ENCODE measurements at places on chromosomes 12 and 14. TPM values are rescaled to one million over a fixed set of nuclear protein-coding genes. Genes with fewer than 3 reads are reported as not detected.

SLC17A8 gene
- polyA plus RNA-seq, result 17.4 TPM

PGF gene
- 8.1 TPM for polyA plus RNA-seq

LTB4R2 gene
- polyA plus RNA-seq, result 2.5 TPM

DPPA3 gene
- not detected for polyA plus RNA-seq

NPFF gene
- polyA plus RNA-seq, result 5.9 TPM

DNA sequence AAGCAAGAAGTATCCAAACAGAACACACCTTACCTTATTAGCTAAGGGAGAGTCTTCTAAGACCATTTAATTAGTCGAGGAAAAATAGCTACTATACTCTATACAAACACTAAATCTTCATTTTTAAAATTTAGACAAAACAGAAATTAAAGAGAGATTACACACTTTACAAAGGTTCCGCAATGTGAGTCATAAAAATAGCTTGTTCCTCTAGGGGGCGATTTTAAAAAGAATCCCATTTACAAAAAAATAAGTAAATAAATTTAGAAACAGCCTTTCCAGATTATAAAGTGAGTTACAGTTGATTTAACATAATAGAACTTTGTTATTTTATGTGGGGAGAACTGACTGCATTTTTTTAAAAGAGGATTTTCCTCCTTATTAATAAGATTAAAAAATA, 201.6 kb downstream of the PAX9 start:
- no peak for DNase-seq

DNA sequence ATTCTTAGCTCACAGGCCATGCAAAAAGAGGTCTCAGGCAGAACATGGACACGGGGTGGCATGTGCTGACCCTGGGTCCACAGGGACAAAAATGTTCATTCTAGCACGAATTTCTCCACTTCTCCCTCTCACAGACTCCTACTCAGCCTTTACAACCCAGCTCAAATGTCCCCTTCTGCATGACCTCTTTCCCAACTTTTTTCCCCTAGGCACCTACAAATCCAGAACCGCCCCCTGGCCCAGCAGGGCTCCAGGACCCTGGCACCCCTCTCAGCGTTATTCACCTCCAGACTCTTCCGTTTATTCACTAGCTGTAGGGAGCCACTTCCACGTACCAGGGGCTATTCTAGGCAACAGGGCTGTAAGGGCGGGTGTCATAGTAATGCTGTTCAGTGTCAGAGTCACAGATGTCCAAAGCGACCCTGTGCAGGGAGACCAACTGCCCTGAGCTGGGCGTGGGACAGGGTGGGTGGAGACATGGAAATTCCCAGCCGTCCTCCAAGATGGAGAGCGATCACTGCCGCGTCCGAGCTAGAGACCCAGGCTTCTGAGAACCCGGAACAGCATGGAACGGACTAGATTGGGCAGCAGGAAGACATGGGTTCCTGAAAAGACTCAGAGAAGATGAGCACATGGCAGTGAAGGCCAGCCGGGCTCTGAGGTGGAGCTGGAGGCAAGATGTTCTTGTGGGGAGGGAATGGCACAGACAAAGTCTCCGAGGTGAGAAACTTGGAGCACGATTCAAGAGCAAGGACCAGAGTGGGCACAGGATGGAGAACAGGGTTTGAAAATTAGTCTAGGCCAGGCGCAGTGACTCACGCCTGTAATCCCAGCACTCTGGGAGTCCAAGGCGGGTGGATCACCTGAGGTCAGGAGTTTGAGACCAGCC, 274.9 kb upstream of the RTL1 start:
- no peak for DNase-seq

DNA sequence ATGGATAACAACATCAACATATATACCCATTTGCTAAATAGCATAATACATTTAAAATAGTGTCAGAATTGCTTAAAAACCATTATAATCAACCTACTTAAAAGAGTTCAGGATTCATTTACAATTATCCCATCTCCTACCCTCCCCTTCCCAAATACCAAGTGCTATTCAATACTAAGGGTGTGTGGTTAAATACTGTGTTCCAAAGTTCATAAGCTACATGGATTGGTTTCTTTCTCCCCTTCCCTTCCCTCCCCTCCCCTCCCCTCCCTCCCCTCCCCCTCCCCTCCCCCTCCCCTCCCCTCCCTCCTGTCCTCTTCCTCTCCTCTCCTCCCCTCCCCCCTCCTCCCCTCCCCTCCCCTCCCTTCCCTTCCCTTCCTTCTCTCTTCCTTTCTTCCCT, 97.0 kb upstream of the NPAS3 start:
- DNase-seq, result no peak

- DNase-seq, result no peak
Measured at GRCh38 chr14:91780452-91780851, 48.6 kb upstream of the CATSPERB start.

- DNase-seq, result no peak
Measured at GRCh38 chr14:84465880-84466279, 1064.1 kb upstream of the FLRT2 start.

DNA sequence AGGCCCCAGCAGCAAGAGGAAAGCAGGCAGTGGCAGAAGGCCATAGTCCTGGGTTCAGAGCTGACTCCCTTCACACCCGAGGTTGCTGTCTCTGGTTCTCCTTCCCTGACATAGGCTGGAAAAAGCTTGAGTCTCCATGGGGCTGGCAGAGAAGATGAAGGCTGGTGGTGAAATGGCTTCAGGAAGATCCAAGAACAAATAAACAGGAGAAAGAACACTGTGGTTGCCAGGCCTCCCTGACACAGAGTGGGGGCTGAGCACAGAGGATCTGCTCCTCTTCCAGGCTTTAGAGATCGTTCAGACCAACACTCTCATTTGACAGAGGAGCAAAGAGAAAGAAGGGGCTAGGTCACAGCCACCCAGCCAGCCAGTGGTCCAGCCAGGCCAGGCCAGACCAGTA, 14.3 kb downstream of the HDAC7 start:
- no peak for DNase-seq

GRCh38 chr14:96198430-96199130, 6.1 kb upstream of the BDKRB2 start:
- DNase-seq, result no peak

- no peak for DNase-seq
Measured at GRCh38 chr14:31229638-31230572, 22.3 kb upstream of the HECTD1 start.

- no peak for DNase-seq
Measured at GRCh38 chr12:11730299-11731041, 81.0 kb downstream of the ETV6 start.

- no peak for DNase-seq
Measured at GRCh38 chr12:4771172-4771959, 51.2 kb downstream of the GALNT8 start.

- DNase-seq, result no peak
Measured at GRCh38 chr12:57872362-57872761, 25.8 kb upstream of the CTDSP2 start.

DNA sequence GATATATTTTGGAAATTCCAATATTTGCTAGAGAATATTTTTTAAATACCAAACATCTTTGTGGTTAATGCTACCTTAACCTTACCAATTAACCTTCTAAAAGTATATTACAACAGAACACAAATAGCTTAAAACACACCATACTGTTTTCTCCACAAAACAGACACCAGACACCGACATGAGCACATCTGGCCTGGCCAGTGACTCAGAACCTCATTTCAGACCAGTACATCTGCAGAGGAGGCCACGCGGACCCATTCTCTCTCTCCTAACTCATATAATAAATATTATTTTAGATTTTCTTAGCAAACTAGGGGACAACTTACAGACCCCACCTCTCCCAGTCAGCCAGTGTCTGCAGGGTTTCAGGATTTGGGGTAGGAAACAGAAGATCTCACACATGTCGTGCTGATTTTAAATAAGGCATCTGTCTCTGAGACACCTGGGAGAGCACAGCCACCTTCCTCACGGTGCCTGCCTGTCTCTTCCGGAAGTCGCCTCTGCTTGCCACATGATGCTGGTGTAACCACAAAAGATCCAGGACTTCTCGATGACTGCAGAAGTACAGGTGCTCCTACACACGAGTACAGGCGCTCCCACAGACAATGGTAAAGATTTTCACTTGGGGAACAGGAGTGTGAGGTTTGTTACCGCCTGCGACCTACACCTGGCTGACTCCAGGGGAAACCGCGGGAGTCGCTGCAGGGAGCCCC, 9.7 kb upstream of the ANKLE2 start:
- no peak for DNase-seq

DNA sequence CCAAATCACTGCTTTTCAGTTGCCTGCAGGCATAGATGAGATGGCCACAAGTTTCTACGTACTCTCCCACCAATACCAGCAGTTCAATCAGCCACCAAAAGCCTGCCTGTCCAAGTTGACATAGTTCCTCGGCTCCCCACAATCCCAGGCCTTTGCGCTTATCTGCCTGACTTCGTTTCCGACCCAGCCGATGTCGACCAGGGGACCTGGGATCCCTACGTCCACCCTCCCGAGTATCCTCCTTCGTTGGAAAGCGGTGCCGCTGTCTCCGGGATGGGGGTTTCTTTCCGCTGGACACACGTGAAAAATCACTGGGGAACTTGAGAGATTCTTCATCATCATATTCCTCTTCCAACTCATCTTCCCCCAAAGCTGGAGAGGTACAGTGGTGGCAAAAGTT, 1.6 kb downstream of the DNAJC14 start:
- no peak for DNase-seq

DNA sequence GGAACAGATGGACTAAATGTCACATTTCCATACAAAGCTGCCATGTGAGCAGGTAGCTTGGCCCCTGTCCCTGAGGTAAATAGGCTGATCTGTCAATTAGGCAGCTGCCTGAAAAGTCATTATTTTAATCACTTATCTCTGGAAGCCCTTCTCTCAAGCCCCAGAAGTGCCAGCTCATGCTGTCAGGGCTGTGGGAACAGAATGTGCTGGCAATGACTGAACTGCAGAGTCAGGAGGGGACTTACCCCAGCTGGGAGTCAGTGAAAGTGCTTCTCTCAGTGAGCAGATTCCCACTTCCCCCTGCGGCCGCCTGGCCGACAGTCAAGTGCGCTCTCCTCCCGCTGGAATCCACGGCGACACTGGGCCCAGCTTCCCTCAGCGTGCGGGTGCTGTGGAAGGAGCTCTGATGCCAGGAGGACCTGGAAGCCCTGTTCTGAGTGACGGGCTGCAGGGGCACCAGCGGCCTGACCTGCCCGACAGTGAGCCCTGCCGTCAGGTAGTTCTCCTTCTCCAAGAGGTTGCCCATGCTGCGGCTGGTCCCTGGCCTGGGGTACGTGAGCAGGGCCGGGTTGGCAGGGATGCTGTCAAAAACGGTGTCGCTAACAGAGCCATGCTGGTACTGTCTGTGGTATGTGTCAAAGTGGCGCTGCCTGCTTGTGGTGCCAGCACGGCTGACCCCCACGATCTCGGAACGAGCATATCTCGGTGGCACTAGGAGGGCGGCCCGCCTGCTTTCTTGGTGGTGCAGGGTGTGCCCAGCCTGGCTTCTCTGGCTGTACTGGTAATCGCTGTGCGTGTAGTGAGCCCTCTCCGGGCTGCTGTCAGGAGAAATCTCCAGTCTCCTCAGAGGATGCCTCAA, 18.7 kb downstream of the PKP2 start:
- DNase-seq, result no peak

GRCh38 chr14:68606176-68606575, 186.7 kb downstream of the ZFP36L1 start:
- peak; percentile 87 for DNase-seq

- DNase-seq, result no peak
Measured at GRCh38 chr14:47715330-47715729, 39.9 kb upstream of the MDGA2 start.

- DNase-seq, result no peak
Measured at GRCh38 chr14:97723351-97723750, 926.2 kb downstream of the VRK1 start.

DNA sequence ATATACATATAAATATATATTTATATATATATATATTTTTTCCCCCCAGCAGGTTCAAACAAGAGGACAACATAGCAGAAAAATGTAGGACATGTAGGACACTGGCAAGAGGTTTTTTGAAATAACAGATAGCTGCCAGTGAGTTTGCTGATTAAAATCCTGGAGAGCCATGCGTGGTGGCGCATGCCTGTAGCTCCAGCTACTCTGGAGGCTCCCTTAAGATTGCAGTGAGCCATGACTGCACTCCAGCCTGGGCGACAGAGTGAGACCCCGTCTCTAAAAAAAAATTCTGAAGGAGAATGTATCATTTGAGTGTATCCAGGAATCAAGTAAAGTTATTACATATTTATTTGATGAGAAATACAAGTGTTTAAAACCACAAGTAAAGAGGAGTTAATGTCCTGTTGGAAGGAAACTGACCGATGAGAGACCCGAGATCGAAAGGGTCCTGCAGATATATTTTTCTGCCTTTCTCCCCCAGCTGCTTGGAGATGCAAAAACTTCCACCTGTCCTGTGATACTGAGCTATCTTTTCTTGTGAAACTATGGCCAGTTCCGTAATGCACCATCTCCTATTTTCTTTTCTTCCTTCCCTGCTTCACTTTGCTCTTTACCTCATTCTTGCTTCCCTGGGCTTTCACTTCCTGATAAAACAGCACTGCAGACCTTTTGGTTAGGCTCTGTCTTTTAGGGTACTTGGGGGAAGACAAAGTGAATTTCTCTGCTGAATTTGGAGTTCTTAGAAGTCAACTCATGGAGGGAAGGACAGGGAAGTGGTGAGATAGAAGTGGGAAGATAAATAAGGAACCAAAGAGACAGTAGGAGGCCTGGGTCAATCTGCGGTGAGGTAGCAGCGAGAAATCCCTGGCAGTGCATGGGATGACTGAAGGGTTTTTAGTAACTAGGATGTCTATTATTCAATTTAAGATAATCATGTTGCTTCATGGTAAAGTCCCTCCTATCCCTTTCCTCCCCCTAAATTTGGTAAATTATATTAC, 41.2 kb upstream of the SLC2A13 start:
- DNase-seq, result no peak

GRCh38 chr12:32367381-32367780, 32.0 kb upstream of the FGD4 start:
- DNase-seq, result no peak

GRCh38 chr14:38716926-38717325, 386.1 kb downstream of the SEC23A start:
- DNase-seq, result peak; percentile 41
